Left lung (tissue), 14 donors: ENCODE measurements at places on chromosomes 2 and 18. TPM values are rescaled to one million over a fixed set of nuclear protein-coding genes. Genes with fewer than 3 reads are reported as not detected.

CABLES1 gene
- 35.4 TPM for total RNA-seq

IL36RN gene
- total RNA-seq, result not detected

WNT10A gene
- total RNA-seq, result 0.47 TPM

PLCL1 gene
- total RNA-seq, result 3.9 TPM

GAREM2 gene
- 2.4 TPM for total RNA-seq
